ENCODE measurements at places on chromosomes 1 and 21.
A peak's percentile ranks its signal among the peaks of the same experiment; 100 is the strongest.

DNA sequence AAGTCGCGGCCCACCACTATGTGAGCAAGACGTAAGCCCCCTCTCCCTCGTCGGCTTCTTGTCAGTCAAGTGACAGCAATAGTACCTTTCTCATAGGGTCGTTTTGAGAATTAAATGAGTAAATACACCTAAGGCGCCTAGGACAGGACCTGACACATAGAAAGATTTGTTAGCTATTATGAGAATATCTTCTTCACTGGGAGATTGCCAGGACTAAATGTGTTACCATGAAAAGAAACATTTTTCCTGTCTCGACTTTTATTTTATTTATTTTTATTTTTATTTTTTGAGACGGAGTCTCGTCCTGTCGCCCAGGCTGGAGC, 798 bp downstream of the PMF1 start:
- DNase-seq, result no peak

- peak; percentile 51 for DNase-seq
These were observed 17.0 kb upstream of the CD2 start for GRCh38 chr1:116737020-116737854.

GRCh38 chr1:25089772-25090171, 142.5 kb downstream of the SYF2 start:
- DNase-seq, result no peak

DNA sequence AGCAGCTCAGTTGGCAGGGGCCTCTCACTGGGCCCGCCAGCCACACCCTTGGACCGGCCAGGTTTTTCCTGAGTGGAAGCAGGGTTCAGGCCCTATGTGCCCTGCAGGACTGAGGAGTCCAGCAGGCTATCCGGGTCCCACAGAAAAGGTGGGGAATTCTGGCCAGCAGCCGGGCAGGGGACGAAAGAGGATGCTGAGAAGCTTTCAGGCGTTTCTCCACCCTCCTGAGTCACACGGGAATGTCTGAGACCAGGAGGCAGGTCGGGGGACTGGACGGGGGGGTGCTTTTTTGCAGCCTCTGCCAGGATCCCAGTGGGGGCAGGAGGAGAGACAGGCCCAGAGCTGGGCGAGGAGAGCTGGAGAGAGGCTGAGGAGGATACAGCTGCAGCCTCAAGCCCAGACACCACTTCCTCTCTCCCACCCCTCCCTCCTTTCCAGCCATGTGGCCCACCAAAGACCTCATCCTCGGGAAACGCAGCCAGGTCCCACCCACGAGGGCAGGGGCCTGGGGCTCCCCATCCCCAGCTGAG, 105.4 kb downstream of the SPSB1 start:
- DNase-seq, result no peak

DNA sequence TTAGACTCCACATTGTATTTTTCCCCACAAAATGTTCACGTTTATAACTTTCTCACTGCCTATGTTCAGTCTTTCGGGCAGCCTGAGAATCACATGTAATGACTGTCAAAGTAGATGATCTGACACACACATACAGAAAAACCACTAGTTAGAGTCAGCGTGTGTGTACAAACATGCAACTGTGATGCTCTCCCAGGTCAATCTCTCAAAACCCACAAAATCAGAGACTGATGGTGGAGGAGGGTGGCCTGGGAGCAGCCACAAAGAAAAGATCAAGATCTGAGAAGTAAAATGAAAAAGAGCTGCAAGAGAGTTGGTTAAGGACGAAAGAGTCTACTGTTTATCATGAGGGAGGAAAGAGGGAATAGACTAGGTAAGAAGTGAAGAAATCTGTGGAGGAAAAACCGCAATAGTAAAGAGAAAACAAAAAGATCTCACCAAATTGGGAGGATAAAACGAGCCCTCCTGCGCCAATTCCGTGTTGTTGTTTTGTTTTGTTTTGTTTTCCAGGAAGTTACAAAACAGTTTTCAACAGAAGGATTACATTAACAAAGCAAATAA, 2.3 kb downstream of the EGLN1 start:
- DNase-seq, result no peak

- DNase-seq, result no peak
These were observed 76.3 kb upstream of the COX20 start for GRCh38 chr1:244759158-244759557.

- DNase-seq, result no peak
These were observed 633.8 kb downstream of the PTPRC start for GRCh38 chr1:199272628-199273086.

DNA sequence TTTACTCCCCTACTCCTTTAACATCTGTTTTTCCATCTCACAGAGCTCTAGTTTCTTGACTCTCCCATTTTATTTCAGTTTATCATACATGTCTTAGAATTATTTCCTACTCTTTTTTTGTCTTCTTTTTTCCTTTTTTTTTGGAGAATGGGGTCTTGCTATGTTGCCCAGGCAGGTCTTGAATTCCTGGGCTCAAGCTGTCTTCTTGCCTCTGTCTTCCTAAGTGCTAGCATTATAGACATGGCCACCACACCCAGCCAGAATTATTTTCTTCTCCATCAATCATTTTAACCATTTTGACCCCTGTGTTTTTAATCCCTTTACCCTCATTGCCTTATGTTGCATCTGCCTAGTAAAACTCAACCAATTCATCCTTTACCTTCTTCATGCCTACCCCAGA, 123.2 kb upstream of the KIAA1614 start:
- no peak for DNase-seq

- DNase-seq, result no peak
These were observed 58.2 kb downstream of the WLS start for GRCh38 chr1:68173936-68174737.

DNA sequence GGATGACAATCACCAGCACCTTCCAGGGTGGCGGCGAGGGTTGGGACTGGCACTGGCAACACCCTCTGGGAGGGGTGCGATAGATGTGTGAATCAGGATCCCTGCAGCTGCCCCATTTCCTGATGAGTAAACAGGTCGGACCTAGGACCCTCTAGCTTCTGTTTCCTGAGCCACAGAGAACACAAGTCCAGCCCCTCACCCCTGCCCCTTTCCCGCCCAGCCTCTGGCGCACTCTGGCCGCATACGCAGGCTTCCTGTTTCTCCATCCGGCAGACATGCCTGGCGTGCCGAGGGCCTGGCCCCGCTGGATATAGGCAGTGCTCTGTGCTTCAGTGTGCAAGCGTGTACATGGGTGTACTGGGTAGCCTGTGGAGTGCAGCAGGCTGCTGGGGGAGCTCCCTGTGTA, 4.6 kb downstream of the PEAR1 start:
- DNase-seq, result no peak

DNA sequence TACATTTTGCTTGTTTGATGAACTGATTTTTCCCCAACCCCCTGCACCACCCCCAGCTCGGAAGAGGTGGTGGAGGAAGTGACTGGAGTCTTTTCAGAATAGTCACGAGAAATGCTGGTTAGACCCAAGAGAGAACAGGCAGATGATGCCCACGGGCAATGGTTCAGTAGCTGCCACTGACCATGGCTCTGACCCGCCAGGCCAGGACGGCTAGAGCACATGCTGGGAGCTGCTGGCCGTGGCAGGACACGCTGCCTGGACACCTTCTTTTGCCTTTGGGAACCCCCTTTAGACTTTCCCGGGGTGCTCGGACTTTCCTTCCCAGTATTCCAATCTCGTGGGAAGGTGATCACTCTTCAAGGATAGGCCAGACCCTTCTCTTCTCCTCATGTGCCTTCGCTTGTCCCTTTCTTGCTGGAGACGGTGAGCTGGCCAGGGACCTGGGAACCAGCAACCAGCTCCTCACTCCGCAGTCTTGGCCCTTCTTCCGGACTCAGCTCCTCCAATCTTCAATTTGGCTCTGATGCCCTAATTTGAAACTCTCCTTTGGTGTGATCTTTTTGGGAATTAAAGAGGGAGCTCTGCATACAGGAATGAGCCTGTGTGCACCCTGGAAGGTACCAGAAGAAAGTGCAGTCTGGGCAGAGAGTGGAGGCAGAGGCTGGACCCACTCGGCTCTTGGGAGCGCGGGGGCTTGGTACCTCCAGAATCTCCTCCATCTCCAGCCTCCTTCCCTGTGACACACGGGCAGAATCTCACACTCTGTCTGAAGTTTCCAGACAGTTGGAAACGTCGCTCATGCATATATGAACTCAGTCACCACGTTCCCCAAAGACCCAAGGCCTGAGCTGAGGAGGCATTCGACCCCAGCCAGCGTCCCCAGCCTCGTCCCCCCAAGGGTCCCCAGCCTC, 4.0 kb upstream of the PDE9A start:
- DNase-seq, result no peak

DNA sequence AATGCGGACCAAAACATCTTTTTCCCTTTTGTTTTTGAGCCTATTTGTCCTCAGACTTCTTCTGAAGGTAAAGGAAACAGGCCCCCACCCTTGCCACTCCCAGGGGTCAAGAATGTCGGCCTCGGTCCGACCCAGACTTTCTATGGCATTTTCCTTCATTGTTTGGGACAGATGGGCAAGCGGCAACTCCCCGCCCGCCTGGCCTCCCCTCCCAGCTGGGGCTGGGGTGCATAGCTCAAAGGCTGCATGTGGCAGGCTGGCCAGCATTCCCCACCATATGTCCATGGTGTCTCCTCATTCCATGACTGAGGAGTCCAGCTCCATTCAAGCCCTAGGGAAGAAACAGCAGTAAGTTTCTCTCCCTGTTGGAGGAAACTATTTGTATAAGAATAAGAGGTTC, 29.4 kb upstream of the TSPEAR start:
- no peak for DNase-seq

- no peak for DNase-seq
These were observed 111.3 kb downstream of the C1orf21 start for GRCh38 chr1:184497959-184498723.

GRCh38 chr1:905071-905749, 18.5 kb upstream of the SAMD11 start:
- DNase-seq, result no peak

GRCh38 chr1:243294723-243295121, 38.9 kb downstream of the SDCCAG8 start:
- DNase-seq, result no peak

DNA sequence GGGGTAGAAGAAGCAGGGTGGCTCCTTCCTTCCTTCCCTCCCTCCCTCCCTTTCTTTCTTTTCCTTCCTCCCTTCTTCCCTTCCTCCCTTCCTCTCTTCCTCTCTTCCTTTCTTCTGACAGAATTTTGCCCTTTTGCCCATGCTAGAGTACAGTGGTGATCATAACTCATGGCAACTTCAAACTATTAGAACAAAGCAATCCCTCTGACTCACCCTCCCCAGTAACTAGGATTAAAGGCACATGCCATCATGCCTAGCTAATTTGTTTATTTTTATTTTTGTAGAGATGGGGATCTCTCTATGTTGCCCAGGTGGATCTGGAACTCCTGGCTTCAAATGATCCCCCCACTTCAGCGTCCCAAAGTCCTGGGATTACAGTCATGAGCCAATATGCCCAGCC, 10.0 kb upstream of the RPE65 start:
- DNase-seq, result no peak

GRCh38 chr1:59976194-59977074, 49.9 kb upstream of the CYP2J2 start:
- peak; percentile 13 for DNase-seq

DNA sequence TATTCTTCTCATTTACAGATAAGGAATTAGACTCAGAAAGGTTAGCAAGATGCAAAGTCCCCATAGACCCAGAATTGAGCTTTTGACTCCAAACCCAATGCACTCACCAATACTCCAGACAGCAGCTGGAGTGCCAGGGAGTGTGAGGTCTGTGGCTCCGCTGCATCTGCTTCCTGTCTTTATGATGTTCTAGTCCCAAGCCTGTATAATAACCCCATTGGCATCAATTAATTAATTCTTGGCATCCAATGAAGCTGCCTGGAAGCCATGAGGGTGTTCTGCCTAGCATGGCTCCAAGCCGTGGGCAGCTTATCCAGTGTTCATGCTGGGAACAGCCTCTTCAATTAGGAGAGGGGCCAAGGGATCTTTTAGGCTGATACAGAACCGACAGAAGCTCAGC, 188.7 kb downstream of the GIPC2 start:
- no peak for DNase-seq

All from stimulated activated CD8-positive, alpha-beta memory T cell treated with anti-CD3 and anti-CD28 coated beads, Interleukin-7, amount 100 ng/mL, for 1 hour (primary cell).